ENCODE measurements at places on chromosomes 3 and 15.

GRCh38 chr3:127959873-127960272 lies 44.8 kb downstream of the KBTBD12 start:
- peak; percentile 50 for DNase-seq

- DNase-seq: peak; percentile 72
Measured at GRCh38 chr3:111715911-111716523, 120.9 kb upstream of the ZBED2 start.

DNA sequence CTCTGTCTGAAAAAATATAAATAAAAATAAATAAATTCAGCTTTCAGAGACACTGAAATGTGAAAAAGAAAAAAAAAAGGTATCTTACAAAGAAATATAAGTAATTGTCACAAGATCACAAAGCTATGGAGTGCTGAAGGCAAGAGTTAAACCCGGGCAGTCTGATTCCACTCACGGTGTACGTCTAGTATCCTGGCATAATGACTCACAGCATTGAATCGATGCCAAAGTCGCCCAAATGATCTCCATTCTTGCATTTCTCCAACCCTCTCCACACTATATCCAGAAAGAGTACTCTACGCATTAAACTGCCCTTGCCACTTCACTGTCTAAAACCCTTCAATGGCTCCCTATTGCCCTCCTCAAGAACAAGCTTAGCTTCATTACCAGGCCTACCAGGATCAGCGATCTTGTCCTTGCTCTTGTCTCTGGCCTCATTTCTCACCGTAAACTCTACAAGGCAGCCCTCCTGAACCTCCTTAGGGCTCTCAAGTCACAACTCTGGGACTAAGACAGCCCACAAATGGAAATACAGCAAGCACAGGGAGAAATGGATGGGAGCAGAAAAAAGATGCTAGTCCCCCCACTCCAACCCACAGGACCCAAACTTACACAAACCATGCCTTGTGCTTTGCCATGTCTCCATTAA lies 7.7 kb downstream of the SUCLG2 start:
- DNase-seq: peak; percentile 73

GRCh38 chr3:185051801-185052200 lies 101.1 kb downstream of the C3orf70 start:
- DNase-seq: no peak

DNA sequence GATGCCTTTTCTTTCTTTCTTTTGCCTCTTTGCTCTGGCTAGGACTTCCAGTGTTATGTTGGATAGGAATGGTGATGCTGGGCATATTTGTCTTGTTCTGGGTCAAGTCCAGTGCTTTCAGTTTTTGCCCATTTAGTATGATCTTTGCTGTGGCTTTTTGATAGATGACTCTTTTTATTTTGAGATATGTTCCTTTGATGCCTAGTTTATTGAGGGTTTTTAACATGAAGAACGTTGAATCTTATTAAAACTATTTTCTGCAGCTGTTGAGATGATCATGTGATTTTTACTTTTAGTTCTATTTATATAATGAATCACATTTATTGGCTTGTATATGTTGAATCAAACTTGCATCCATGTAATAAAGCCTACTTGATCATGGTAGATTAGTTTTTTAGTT lies 363.8 kb upstream of the RASGRP1 start:
- no peak for DNase-seq

- peak; percentile 71 for DNase-seq
Measured at GRCh38 chr3:58206406-58207011, 4.3 kb downstream of the DNASE1L3 start.

DNA sequence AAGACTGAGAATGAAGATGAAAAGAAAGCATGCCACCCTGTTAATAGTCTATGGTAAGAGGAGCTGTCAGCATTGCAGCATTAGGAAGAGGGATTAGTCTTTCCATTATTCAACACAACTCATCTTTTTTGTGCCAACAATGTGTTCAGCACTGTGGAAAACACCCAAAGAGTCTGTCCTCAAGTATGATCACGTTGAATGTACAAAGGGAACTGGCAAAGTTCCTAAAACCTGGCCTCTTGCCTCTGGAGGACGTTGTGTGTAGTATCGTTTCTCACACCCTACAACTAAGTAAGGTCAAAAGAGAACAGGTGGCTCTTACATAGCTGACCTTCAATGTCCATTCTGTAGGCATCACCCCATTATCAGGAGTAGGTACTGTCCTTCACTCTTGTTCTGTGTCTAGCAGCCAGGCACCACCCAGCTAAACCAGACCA lies 147.9 kb upstream of the THBS1 start:
- DNase-seq: peak; percentile 39

GRCh38 chr15:70315431-70315830 lies 217.7 kb upstream of the TLE3 start:
- no peak for DNase-seq

DNA sequence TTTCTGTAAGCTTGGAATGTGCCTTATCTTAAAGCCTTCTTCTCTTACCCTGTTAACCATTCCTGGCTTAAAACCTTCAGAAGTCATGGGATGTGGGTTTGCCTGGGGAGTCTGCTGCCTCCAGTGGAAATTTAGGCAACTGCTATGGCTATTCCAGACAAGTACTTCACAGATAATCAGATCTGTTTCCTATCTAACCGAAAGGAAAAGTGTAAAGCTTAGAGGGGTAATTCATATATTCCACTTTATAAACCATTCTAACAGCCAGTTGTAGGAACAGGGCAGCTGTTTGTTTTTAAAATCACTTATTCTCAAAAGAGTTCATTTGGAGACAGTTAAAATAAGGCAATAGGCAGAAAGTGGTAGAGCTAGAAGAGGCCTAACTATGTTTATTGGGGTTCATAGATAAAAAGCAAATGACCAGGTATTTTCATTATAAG lies 219.9 kb downstream of the TCF12 start:
- DNase-seq: peak; percentile 80

DNA sequence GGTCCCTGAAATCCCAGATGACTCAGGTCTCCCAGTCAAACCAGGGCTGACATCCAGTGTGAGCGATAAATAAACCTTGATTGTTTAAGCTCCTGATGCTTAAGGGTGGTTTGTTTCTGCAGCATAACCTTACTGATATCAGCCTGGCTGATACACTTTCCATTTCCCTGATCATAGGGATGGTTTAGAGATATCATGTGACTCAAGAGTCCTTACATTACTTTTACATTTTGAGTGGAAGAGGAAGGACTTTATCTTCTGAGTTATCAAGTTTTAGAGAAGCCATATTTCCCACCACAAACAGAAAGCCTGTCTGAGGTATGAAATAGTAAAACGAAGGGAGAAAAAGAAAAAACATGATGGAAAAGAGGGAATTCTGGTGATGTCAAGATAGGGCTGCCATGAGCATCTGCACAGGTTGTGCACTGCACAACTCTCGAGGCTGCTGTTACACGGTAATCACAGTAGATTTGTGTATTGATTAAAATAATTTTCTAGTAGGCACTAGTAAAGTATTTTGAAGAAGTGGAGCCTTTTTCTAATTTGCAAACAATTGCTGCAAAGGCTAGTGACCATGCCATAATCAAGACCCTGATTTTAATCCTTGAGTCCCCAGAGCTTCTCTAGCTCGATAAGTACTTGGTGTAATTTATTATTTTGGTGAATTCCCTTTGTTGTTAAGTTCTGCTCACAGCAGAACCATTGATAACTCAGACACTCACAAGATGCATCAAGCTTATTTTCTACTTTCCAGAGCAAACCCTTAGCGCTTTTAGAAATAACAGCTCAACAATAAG lies 34.1 kb upstream of the FBLN2 start:
- DNase-seq: no peak

- DNase-seq: no peak
Measured at GRCh38 chr3:44265815-44266214, 24.1 kb downstream of the TOPAZ1 start.

GRCh38 chr3:159607856-159608255 lies 380.8 kb upstream of the IL12A start:
- no peak for DNase-seq

- no peak for DNase-seq
Measured at GRCh38 chr15:66965201-66965900, 100.1 kb upstream of the SMAD3 start.

GRCh38 chr15:42695527-42696071 lies 41.3 kb downstream of the CDAN1 start:
- DNase-seq: no peak

DNA sequence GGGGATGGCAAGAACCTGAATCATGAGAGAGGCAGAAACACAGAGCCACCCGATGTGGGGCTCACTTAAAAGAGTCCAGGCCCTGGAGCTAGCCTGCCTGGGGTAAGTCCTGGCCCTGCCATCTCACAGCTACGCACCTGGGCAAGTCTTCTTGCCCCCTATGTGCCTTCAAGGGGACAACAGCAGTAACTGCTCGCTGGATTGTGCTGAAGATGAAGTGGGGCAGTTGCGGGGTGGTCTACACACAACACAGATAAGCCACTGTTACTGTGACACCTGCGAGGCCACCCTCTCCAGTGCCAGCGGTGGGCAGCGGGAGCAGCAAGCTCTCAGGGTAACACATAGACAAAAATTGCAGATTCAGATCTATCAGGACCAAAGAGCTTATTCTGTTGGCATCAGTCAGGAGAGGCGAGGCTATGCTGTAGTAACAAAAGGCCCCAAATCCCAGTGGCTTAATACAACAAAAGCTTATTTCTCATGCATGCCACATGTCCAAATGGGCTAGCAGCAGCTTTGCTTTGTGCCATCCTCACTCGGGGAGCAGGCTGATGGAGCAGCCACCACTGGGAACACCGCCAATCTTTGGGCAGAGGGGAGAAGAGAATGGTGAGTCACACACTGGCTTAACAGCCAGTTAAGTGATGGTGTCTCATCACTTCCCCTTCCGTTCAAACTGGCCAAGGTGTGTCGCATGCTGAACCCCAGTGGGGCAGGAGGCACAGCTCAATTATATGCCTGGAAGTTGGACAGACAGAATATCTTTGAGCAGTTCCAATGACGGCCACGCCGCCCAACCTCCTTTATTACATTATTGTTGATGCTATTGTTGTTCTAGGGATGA lies 78.3 kb downstream of the WNT7A start:
- no peak for DNase-seq

DNA sequence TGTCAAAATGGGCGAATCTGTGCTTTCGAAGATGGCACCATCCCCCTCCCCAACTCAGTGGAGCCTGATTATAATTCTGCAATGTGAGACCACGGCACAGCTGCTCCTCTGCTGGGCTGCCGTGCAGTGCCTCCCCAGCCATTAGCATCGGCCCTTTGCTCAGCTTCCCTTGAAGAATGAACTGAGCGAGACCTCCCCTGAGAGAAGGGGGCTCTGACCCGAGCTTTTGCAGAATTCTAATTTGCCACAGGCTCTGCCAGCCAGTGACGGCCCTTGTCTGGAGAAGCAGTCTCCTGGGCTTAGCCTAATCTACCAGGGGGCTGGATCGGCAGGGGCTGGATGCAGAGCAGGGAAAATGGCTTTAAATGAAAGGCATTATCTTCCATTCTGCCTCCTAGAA lies 57.2 kb downstream of the GLDN start:
- DNase-seq: no peak

- peak; percentile 39 for DNase-seq
Measured at GRCh38 chr3:178350763-178351162, 185.5 kb upstream of the KCNMB2 start.

- no peak for DNase-seq
Measured at GRCh38 chr15:66912441-66912840, 153.0 kb upstream of the SMAD3 start.

GRCh38 chr15:64014995-64015394 lies 31.3 kb downstream of the DAPK2 start:
- DNase-seq: no peak

DNA sequence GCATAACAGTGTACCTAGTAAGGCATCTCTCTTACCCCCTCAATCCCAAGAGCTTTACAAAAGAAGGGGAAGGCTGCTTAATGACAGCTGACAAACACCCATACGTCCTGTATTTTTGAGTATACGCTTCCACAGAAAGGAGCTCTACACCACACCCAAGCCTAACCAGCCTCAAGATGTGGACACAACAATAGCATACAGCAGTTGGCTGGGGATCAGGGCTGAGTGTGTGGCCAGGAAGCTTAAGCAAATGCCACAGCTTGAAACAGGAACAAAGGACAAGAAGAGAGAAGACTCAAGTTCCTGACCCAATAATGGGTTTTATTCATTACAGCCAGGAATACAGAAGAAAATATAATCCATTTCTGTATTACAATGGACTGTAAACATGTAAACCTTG lies 6.9 kb downstream of the HEXA start:
- DNase-seq: no peak

- DNase-seq: no peak
Measured at GRCh38 chr3:167110901-167111300, 269.2 kb downstream of the ZBBX start.

DNA sequence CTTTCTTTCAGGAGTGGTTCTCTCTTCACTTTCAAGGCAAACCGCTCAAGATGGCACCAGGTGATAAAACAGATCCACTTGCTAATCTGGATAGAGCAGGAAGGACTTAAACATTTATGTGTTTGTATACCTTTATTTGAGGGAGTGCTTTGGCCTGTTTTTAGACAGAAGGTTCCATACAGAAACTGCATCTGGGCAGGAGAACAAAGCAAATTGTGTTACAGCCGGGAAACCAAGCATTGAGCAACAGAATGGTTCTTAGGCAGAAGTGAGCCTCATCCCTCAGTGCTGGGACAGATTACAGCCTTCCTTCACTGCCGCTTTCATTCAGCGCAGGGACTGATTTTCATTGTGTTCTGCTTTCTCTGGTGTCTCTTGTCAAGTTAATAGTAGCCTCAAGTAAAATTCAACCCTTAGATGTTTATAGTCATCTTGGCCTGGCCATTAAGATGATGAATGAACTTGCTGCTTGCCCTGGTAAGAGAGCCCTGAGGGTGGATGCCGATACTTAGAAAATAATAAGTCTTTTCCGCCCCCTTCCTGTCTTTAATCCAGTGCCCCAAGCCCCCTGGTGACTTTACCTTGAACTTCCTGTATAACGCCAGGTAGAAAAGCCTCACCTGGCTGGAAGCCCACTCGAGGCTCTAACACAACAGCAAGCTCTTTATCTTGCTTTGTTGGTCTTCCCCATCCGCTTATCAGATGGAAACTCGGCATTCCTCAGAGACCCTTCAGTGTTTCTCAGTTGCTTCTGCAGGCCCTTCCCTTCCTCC lies 168.0 kb upstream of the CTDSPL start:
- DNase-seq: no peak

GRCh38 chr15:85463976-85464375 lies 83.6 kb downstream of the AKAP13 start:
- DNase-seq: no peak
